ENCODE measurements at places on chromosomes 5 and 9. TPM values are rescaled to one million over a fixed set of nuclear protein-coding genes. Genes with fewer than 3 reads are reported as not detected.

DNA sequence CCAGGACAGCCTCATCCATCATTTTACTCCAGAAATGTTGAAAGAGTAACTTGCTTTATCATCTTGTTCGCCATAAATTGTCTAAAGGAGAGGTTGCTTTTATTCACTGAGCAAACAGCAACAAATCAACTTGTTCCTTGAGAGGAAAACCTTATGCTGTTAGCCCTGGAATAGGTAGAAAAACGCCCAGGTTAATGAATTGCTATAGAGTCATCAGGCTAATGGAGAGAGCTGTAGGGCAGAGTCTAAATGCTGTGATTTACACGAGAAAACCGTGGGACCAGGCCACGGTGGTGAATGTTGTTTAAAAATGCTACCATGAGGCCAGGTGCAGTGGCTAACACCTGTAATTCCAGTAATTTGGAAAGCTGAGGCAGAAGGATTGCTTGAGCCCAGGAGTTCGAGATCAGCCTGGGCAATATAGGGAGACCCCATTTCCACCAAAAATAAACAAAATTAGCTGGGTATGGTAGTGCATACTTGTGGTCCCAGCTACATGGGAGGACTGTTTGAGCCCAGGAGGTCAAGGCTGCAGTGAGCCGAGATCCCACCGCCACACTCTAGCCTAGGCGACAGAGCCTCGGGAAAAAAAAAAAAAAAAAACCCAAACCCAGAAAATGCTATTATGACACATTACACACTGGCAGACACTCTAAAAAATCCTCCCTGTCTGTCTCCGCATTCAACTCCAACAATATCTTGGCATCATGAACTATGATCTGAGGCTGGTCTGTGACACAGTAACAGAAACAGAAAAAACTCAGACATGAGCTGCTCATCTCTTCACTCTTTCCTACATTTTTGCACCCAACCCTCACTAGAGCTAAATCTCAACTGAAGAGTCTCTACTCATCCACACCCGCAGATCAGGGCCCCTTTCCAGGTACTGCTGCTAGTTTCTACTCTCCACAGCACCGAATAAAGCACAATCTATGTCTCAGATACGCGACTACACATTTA, 118.6 kb upstream of the RETREG1 start:
- DNase-seq, result no peak

DNA sequence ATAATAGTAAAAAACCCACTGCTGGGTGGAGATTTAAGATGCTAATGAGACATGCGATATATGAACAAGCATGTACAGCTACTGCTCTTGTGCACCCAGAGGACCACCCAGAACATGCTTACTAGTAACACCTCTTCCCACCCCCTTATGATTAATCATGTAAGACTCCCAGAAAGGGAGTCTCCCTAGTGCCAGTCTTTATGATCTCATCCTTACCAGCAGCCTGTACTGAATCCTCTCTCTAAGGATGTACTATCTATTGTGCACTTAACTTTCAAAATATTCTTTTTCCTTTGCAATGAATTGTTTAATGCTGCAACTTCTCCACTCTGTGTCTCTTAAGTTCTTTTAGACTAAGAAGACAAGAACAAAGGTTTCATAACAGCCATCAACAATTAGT, 9.1 kb upstream of the MAT2B start:
- DNase-seq, result peak; percentile 19

DNA sequence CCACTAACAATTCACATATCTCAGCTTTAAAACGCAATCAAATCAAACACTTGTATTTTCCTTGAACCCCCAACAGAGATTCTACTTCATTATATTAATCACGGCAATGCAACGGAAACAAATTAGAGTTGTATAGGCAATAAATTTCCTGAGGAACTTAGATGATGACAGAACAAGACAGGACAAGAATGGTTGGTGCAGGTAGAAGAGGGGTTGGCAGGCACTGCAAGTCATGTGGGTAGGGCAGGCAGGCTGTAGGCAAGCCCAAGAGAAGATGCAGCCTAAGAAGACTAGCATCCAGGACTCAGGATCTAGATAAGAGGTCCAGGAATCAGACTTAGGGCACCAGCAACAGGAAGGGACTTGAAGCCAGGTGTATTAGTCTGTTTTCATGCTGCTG, 16.6 kb upstream of the FEM1C start:
- DNase-seq, result no peak

DNA sequence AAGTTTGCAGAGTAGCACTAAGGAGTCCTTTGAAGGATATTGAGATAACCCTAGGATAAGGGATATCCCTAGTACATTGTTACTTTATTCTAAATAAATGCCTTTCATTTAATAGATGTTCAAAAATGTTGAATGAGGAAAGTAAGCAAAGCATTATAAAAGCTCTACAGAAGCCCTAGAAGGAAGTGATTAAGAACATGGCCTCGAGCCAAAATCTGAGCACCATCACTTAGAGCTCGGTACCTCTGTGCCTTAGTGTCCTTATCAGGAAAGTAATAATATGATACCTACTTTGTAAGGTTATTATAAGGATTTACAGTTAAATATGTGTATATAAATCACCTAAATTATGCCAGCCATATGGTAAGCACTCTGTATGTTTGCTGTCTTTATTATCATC, 242.6 kb downstream of the KIAA0825 start:
- DNase-seq, result no peak

- DNase-seq, result no peak
These were observed 610.9 kb downstream of the DTWD2 start for GRCh38 chr5:118377420-118377819.

DNA sequence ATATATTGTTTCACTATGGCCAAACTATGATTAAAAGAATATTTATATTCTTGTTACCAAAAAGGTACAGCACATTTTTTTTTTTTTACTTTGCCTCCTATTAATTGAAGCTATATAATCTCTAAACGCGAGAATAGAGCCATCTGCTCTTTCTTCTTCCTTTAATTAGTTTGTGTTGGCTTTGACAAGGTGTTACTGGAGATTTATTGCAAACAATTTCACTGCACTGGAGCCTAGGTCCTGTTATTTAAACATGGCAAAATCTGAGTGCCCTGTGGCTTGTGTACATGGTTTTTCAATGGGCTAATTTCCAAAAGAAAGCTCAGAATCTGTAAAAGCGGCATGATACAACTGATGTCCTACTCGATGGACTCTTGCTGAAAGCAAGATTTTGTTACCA, 40.8 kb upstream of the GABRG2 start:
- DNase-seq, result no peak

Gene IRX2
- not detected for total RNA-seq

DNA sequence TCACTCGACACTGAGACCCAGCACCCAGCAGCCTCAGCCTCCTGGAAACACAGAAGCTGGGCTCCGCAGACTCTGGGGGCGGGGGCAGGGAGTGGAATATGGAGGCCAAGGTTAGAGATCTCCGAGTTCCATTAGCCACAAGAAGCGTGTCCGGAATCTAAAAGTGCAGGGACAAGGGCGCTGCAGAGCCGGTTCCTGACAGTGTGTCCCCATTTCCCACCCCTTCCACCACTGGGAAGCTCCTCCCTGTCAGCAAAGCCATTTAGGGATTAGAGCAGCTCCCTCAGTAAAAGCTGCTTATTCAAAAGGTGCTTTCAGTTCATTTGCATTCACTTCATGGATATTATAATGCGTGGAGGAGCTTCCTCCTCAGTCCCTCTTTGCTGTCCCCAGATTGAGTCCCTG, 74.1 kb upstream of the HSPA9 start:
- no peak for DNase-seq

- peak; percentile 24 for DNase-seq
These were observed 99.6 kb downstream of the BASP1 start for GRCh38 chr5:17316970-17317459.

DNA sequence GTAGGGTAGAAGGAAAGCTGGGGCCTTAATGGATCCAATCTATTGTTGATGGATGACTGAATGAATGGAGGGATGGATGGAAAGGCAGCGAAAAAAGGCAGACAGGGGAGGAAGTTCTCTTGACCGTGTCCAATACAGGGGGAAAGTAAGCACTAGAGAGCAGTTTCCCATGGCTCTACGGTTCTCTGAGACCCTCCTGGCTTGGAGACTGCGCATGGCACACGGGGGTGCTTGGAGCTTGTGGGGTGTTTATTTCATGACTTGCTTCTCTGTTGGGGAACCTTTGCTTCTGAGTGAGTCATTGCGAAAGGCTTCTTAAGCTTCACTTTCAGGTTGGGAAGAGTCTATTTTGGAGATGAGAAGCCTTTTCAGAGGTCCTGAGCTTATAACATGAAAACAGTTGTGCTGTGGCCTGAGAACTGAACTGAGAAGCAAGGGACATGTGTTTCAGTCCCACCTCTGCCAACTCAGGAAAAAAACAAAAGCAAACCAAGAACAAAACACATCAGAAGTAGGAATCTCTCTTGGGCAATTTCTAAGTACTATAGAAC, 12.8 kb upstream of the TEX48 start:
- DNase-seq, result no peak

Gene ZNF474
- 0.24 TPM for total RNA-seq

DNA sequence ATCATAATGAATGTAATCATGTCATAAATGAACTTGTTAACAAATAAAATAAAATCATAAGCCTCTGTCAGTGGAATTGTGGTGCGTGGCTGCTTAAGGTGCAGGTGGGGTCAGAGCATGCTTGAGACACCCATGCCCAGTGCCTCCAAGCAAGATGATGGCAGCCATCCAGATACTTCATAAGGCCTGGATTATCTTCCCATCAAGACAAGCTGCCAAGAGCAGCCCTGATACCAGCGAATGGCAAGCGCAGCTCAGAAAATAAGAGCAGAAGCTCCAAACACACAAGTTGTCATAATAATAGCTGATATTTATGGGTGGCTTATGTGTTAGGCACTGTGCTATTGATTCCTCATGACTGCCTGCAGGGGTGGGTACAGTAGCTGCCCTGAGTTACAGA, 21.8 kb upstream of the LMX1B start:
- no peak for DNase-seq

DNA sequence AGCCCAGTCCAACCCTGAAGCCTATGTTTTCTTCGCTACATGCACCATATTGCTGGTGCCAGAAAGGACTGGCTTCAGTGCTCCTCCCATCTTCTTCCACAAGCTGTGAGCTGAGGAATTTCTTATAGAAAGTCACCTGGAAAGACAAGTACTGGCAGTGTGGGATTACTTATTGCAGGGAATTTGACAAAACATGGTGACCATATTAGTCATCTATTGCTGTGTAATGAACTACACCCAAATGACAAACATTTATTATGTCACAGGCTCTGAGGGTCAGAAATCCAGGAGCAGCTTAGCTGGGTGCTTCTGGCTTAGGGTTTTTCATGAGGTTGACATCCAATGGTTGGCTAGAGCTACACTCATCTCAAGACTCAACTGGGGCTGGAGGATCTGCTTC, 75.5 kb downstream of the ENTREP1 start:
- no peak for DNase-seq

Gene MEGF10
- total RNA-seq, result 13.7 TPM

DNA sequence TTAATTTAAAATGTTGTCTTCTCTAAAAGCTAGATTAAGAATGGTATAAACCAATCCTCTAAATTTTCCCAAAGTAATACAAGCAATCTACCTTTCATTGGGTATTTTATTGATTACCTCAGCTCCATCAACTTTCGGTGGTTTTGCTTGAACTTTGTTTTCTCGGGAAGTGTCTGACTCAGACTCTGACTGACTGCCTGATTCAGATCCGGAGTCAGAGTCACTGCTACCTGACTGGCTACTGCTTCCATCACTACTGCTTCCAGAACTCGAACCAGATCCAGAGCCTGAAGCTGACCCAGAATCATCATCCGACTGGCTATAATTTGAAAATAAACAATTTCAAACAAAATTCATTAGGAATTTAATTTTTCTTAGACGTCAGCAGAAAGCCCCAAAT, 24.0 kb downstream of the CHD1 start:
- peak; percentile 28 for DNase-seq

Data from RPMI7951 (cell line).